ENCODE measurements at places on chromosomes 2 and 18. TPM values are rescaled to one million over a fixed set of nuclear protein-coding genes. Genes with fewer than 3 reads are reported as not detected.

GRCh38 chr2:165681841-165682240 is 112.2 kb downstream of the GALNT3 start:
- no peak for DNase-seq

DNA sequence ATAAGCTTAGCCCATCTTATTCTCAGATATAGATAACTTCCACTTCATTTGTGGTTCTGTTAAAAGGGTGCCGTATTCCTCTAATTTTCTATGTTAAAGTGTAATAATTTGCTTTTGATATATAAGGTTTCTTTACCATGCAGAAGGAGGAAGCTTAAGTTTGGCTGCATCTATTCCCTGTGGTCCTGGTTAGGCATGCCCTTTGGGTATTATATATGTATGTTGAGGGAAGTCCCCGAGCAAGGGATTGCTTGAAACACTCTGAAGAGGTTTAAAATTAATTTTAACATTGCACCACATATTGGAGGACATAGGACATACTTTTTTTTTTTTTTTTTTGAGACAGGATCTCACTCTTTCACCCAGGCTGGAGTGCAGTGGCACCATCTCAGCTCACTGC is 16.9 kb upstream of the MYO1B start:
- DNase-seq: no peak

DNA sequence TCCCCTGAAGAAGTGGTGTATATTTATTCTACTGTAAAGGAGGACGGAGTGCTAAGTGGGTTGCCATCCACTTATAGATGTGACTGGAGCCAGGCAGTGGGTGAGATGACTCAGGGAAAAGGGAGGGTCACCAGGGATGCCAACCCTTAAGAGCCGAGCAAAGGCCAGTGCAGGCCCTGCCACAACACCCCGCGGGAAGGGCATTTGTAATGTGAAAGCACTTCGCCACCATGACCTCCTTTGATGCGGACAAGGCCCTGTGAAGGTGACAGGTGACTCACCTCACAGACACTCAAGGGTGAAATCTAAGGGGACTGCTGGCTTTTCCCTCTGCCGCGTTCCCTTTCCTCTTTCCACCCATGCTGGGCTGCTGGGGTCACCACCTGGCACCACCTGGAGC is 50.2 kb upstream of the MRPL33 start:
- DNase-seq: no peak

- DNase-seq: no peak
Observed at GRCh38 chr2:172806493-172806892, 70.8 kb downstream of the RAPGEF4 start.

- no peak for DNase-seq
Observed at GRCh38 chr2:88320076-88320773, 132.3 kb downstream of the FOXI3 start.

DNA sequence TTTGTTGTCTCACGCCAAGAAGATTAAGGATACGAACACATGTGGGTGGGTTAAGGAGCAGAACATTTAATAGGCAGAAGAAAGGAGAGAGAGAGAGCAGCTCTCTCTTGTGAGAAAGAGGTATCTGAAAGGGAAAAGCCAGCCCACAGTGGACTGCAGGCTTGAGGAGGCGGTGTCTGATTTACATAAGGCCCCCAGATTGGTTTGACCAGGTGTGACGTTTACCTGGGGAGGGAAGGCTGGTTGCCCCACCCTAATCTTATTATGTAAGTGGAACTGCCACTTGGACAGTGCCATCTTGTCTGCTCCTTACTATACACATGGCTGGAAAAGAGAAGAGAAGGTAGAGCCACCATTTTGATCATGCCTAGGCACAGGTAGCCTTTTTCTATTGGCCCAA is 189.2 kb downstream of the NCK2 start:
- DNase-seq: no peak

GRCh38 chr2:239305771-239306170 is 95.0 kb downstream of the HDAC4 start:
- no peak for DNase-seq

- no peak for DNase-seq
Observed at GRCh38 chr18:72555101-72555500, 11.0 kb upstream of the CBLN2 start.

GRCh38 chr18:40215979-40216378 is 1739.1 kb upstream of the PIK3C3 start:
- no peak for DNase-seq

DNA sequence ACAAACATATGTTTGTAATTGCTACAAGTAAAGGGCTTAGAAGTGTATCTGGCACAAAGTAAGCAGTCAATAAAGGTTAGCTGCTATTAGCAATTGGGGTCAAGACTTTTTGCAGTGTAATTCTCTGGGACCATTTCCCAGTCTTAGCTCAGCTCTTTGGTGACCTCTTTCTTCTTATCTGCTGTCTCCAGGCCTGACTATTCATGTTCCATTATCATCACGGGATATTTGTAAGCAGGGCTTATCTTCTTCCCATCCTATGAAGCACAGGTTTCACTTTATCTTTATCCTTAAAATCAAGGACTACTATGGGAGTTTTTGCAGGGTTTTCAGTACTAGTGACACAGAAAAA is 131.7 kb downstream of the DOCK10 start:
- no peak for DNase-seq

GRCh38 chr2:61905372-61906185 is at the start of gene COMMD1:
Gene COMMD1 (plus strand): TSS chr2:61905674. CDS start chr2:61905679, 5 bp downstream.
- peak; percentile 81 for DNase-seq

- DNase-seq: no peak
Observed at GRCh38 chr2:15947431-15947830, 7.1 kb downstream of the MYCN start.

DNA sequence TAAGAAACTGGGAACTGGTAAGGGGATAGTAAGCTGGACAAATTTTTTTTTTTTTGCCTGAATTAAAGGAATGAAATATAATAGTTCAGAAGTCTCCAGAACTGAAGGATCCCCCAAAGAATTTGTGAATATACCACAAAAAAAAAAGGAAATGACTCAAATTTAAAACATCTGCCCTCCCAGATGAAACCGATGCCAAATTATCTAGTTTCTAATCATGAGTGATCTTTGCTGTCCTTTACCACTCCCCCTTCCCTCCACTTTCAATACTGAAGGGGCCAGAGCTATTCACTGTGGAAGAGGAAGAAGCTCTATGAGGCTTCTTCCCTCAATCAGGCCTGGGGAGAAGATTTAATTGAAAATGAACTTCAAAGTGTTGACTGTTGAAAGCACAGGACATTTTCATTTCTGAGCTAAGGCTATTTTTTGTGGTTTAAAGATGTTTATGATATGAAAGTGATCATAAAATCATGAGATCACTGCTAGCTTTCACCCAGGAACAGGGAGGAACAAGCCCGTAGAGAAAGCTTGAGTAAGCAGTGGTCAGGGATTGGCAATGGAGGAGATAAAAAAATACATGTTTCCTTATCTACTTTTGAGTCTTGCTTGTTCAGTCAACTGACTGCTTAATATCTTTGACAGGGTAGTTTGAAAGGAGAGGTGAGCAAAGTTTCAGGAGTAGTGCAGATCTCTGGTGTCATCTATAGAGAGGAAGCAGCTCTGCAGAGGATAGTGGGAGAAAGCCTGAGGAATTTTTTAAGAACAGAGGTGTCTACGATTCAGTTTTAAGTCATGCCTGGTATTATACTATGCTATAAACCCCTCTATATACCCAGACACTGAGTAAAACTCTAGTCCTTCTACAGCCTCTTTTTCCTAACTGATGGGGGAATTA is 409.5 kb upstream of the FIGN start:
- DNase-seq: no peak

DNA sequence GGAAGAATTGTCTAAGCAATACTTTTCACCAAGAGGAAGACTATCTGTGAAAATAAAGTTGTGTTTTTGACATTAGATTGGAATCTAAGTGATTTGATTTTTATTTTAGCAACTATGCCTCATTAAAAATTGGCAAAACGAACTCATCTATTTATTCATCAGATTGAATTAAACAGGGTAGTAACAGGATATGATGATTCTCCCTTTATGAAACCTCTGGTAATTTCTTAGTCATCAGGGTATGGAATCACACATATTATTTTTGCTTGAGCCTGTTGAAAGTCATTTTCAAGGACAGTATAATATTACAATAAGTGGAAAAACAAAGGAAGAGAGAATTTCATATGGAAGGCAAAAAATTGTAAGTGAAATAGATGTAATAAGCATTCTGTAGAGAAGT is 22.0 kb downstream of the ZNF804A start:
- no peak for DNase-seq

CFAP65 gene
- 2.1 TPM for total RNA-seq

DCDC2C gene
- total RNA-seq: not detected

SULT1C2 gene
- total RNA-seq: 5.9 TPM

EPHA4 gene
- total RNA-seq: 78.3 TPM

ZSWIM2 gene
- total RNA-seq: not detected

GALR1 gene
- total RNA-seq: 0.07 TPM

DLGAP1 gene
- 3.7 TPM for total RNA-seq

Measured in type B pancreatic cell (in vitro differentiated cells).